CD4-positive, alpha-beta T cell treated with Interleukin-2 at 100 ng/mL for 4 hours (primary cell): ENCODE measurements at places on chromosomes 5 and 9.

DNA sequence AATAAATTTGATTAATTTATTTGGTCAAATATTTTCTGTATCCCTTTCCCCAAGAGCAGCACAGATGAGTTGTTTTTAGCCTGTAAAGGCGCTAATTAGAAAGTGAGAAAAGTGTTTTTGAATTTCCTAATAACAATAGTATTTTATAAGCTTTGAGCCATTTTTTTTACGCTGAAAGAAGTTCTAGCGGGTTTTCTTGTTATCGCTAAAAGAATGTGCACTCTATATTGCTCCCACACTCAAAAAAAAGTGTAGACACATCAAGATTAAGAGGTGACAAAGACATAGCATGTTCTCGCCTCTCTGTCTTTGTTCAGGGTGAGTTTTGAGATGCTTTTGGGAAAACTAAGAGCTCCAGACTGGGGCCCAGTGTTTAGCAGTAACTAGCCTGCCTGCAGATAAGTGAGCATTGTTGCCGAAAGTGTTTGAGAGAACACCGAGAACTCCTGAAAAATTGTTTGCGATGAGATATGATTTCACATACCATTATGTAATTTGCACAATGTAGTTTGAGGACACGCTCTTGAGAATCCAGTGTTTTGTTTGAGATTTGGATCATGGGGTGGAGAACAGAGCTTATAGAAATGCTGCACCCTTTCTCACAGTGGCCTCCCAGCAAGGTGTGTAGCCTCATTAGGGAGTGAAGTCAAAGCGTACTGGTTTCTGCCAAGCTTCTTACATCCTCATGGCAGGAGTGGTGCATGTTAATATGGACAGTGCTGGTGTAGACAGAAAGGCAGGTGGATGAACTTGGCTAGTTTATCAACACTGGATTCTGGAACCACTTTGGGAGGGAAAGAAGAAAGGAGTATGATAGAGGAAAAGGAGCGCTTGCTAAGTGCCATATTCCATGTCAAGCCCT is 1.5 kb downstream of the F2R start:
- no peak for DNase-seq

DNA sequence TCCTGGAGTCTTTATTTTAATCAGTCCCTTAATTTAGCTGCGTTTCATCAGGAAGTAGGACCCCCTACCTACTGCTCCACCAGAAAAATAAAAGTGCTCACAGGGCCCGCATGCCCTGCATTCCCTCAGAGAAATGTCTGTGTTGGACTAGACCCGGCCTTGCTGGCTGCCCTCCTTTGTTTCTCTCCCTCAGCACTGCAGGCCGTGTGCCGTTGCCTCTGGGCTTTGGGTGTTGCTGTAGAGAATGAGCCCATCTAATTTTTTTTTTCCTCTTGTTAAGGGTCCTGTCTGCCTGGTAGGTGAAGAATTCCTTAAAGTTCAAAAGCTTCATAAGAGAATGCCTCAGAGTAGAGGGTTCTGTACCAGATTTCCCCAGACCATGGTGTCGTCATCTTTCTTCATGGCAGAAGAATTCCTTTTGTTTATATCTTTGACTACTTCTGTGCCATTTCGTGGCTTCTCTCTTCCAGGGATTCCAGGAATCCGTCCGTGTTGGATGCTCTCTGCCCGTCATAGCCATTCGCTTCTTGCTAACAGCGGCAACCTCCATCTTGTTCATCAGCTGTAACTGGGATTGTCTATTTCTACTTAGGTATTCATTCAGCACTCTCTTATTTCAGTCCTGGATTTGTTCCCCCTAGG is 49.8 kb upstream of the ANGPTL2 start:
- DNase-seq = no peak

DNA sequence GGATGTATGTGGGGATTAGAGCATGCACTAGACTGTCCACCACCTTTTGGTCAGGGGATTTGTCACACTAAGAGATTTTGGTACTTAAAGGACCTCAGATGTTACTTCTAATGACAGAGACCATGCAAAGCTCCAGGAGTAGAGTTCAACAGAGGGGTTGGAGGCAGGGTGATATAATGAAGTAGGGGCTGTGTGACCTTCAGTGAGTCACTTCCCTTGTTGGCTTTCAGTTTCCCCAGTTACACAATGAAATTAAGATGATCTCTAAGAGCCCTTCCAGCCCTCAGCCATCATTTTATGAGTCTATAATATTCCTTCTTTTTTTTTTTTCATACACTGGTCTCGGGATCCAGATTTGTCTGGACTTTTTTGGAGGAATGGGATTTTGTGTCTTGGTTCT is 26.8 kb downstream of the GLRA1 start:
- DNase-seq = no peak

GRCh38 chr5:153813901-153814300 is 224.8 kb downstream of the FAM114A2 start:
- no peak for DNase-seq

DNA sequence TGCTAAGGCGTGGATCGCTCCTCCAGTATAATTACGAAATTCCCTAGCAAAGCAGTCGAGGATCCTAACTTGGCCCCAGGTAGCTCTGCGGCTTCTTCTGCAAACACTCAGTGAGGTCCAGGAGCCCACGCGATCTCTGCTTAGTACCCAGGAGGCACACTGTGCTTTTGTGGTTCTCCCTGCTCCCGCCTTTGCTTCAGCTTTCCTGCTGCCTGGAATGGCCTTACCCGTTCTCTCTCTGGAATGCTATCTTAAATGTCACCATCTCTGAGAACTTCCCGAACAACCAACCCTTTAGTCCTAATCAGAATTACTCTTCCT is 639 bp downstream of the INVS start:
- DNase-seq = no peak

GRCh38 chr5:138975098-138975847 is 100.1 kb upstream of the LRRTM2 start:
- DNase-seq = no peak

DNA sequence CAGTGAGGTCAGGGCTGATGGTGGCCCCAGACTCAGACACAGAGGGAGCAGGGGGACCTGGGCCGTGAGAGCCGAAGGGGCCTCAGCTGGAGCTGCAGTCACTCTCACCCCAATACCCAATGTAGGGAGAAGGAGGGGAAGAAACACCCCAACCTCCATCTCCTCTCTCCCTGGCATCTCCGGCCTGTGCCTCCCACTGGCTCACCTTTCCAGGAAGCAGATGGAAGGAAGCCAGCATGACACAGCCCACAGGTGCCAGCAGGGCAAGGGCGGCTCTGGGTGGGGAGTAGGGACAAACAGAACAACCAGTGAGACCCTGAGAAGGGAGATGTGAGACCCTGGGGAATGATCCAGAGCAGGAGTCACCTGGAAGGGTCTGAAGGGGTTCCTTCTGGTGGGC is 3.0 kb upstream of the CRB2 start:
- DNase-seq = no peak

- no peak for DNase-seq
Observed at GRCh38 chr5:88873447-88873846, 9.5 kb downstream of the MEF2C start.

DNA sequence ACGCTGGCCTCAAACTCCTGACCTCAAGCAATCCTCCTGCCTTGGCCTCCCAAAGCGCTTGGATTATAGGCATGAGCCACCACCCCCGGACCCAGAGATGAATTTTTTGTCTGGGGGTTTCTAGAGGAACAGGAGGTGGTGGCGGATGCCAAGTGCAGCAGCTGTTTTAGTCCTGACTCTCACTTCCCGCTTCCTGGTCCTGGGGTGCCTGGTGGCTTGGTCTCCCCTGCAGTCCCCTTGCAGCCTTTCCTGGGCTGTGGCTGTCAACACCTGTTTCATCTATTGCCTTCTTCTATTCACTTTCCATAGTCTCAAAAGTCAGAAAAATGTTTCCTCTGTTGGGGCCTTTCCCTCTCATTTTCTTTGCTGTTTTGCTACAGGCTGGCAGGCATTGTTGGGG is 6.5 kb upstream of the NHP2 start:
- no peak for DNase-seq

DNA sequence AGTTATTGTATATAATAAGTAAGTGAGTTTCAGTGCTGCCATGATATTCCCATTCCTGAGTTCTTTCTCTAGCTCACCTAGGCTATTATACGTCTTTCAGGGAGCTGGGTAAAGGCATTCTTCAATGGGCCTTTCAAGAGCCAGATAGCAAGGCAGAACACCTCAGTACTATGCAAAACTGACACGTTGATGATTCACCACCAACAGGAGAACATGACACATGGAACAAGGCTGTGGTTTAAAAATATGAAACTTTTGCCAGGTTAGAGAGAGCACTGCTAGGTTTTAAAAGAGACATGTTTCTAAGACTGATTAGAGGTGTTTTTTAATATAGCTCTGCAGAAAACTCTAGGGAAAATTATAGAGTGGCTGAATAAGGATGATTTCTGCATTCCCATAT is 95.9 kb downstream of the UGCG start:
- DNase-seq = peak; percentile 16

GRCh38 chr5:94884311-94884710 is 265.8 kb downstream of the SLF1 start:
- no peak for DNase-seq

DNA sequence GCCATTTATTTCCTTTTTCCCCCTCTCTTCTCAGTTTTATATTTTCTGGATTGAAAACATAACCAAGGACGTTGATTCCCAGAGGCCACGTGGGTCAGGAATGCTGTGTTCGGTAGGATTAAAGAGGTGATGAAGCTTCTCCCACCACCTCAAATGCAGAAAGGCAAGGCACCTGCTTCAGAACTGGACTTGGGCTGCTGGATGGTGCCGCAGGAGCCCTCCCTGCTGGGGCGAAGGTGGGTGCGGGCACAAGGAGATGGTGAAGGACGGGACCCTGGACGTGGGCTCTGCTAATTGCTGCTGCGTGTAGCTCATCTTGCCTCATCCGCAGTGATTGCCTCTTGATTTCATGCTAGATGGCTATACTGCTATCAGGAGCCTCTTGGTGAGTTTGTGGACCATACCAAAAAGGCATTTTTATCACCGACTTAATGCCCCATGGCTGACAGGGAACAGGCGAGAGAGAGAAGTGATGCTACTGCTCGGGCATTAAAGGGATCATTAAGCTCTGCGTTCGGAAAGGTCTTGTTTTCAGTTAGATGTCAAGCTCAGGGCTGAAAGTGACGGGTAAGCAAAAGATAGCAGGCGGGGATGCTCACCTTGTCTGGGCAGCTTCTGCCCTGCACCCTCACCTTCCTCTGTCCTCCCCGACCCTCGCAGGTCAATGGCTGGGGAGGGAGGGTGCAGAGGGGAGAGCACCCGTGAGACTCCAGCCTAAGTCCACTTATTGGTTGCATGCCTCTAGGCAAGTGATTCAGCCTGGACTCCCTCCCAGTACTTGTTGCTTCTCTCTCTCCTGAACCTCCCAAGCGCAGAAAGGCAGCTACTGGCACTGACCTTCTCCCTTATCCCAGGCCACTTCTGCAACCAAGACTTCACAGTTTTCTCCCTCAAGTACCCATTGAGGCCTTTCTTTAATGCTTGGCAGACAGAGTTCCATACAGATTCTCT is 71.6 kb upstream of the FSTL4 start:
- DNase-seq = no peak

DNA sequence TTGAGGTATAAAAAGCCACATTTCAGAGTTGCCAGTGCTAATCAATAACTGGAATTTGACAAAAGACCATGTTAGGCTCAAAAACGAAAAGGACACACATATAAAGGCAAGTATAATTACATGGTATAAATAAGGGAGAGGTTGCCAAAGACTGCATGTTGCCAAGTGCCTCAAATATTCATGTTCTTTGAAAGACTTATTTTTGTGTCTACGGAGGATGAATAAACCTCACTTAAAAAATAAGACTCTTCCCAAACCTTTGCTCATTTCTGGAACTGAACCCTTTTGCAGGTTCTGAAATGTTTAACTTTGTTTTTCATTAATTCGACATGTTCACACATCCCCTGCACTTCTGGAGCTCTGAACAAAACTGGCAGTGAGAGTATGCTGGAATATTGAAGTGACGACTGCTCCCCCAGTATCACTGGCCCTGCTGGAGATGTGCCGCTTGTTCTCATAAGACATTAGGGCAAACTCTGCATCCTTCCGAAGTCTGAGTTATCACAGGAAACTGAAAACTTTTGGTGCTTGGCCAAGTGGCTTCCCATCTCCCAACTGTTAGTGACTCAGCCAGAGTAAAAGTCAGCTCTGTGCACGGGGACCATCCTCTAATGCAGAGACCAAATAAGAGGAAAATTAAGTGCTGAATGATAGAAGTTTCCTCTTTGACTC is 336.8 kb downstream of the GLIS3 start:
- no peak for DNase-seq
